ENCODE measurements at places on chromosomes 6 and 20.

DNA sequence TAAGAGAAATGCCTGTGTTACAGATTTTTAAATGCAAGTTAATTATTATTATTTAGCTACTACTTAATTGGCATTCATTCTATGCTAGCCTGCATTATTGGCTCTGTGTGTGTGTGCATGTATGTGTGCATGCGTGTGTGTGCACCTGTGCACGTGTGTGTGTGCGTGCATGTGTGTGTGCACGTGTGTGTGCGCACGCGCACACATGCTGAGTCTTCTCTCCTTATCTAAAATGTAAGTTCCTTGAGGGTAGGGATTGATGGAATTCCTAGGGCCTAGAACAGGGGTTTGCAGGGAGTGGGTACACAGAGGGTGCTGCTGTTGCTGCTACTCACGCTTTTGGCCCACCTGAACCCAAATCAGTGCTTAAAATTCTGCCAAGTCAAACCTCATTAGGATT, 43.8 kb upstream of the NEDD9 start:
- DNase-seq: no peak

DNA sequence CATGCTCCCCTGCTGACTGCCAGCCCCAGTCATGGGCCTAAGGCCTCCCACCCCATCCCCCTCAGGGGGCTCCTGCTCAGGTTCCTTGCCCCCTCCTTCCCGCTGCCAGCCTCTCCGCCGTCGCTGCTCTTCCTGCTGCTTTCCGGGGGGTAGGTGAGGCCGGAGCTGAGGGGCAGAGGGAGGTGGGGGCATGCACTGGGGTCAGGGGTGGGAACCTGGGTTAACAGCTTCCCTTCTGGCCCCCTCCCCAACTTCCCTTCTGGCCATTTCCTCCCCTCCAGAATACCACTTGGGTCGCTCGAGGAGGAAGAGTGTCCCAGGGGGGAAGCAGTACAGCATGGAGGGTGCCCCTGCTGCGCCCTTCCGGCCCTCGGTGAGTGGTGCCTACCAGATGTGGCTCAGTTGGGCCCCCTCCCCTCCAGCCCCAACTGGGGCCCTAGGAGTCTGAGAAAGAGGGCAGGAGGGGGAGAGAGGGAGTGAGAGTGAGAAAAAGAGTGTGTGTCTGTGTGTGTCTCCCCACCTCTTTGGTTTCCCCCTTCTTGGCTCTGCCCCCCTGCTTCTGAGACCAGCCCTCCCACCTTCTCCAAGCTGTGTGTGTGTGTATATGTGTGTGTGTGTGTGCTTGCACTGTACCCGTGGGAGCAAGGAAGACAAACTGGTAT, 12.1 kb downstream of the SYNGAP1 start:
- no peak for DNase-seq

GRCh38 chr6:83430611-83431544, at the start of gene ME1:
TSS of gene ME1 (minus strand) at chr6:83431051. CDS start at chr6:83430954, 97 bp downstream.
- DNase-seq: peak; percentile 49

GRCh38 chr6:154071711-154072110, 32.7 kb downstream of the OPRM1 start:
- no peak for DNase-seq

GRCh38 chr6:32147401-32148132, 4.2 kb downstream of the PRRT1 start:
- no peak for DNase-seq

GRCh38 chr6:48151142-48151541, 40.1 kb upstream of the PTCHD4 start:
- no peak for DNase-seq

DNA sequence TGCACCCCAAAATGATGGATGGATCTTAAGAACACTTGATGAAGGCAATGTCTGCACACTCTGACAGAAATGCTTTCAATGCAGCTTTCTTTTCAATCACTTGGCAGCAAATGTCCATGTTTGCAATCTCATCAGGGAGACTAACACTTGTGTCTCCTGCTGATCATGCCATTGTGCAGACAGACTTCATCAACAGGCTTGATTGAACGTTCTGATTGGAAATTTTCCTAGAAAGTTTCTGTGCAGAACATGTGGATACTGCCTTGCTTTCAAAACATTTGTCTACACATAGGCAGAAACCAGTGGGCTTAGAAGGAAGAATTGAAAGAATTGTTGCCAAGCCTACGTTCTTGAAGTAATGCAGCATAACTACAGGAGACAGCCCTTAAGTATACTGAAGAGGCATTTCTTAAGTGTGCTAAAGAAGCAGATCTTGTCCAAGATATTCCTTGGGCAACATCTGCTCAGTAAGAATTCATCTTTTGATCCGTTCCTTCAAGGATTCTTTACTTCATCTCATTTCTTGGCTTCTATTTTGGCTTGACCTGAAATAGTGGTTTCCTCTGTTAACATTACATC, 120.4 kb upstream of the PLCB4 start:
- DNase-seq: no peak
